ENCODE measurements at places on chromosomes 7 and 10.

GRCh38 chr10:96301616-96302015 is 2.6 kb upstream of the DNTT start:
- no peak for DNase-seq

DNA sequence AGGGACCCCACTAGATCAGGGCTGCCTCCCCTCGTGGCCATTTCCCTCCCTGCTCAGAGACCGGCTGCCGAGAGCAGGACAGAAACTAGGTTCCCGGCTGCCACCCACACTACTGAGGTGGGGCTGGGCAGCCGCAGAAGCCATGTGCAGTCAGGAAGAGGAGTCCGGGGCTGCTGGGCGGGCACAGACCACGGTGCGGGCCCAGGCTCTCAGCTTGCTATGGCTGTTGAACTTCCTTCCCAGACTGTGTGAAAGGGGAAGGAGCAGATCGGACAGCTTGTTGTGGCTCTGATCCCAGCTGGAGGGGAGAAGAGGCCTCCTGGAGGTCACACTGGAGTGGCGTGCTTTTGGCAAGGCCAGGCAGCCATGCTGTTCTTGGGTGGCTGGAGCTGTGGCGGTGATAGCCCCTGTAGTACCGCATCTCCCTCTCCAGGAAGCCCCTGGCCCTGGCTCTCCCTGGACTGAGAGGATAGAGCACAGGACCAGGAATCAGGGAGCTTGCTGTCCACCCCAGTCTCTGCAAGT is 56.8 kb downstream of the HK1 start:
- no peak for DNase-seq

- no peak for DNase-seq
Measured at GRCh38 chr10:96747734-96748550, 27.6 kb upstream of the PIK3AP1 start.

DNA sequence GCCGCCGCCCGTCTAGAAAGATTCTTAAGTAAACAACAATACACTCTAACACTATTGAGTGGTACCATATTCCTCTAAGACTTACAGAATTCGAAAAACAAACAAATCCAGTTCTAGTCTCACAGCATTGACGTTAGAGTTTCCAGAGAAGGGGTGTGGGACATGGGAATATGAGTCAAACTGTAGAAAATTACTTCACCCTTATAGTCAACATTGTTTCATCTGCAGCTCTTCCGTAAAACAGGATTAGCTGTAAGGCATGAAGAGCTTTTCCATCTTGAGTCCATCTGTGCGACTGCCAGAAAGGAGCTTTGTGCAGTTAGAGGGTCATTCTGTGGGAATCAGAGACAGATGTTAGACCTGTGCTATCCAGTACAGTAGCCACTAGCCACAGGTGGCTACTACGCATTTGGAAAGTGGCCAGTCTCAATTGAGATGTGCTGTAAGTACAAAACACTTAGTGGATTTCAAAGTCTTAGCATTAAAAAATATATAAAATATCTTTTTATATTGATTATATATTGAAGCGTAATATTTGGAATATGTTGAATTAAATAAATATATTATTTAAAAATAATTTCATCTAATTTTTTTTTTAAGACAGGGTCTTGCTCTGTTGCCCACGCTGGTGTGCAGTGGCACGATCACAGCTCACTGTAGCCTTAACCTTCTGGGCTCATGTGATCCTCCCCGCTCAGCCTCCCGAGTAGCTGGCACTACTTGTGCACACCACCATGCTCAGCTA is 79.8 kb upstream of the MPP7 start:
- DNase-seq = no peak

GRCh38 chr10:129165770-129166169 is 301.3 kb upstream of the MGMT start:
- no peak for DNase-seq

DNA sequence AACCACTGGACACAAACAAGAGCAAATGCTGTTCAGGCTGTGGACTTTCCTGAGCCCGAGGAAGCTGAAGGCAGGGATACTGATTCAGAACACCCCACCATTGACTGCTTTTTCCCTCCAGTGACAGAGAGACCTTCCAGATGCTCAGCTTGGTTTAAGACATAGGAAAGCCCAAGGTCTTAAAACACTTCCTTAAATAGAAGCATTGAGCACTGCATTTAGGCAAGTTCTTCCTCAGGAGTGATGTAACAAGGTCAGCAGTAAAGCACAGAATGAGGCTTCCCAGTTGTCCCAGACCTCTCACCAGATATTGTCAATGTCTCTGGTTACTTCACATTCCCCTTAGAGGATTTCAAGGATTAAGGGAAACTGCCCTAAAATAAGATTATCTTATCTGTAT is 19.6 kb upstream of the CDCA7L start:
- no peak for DNase-seq

DNA sequence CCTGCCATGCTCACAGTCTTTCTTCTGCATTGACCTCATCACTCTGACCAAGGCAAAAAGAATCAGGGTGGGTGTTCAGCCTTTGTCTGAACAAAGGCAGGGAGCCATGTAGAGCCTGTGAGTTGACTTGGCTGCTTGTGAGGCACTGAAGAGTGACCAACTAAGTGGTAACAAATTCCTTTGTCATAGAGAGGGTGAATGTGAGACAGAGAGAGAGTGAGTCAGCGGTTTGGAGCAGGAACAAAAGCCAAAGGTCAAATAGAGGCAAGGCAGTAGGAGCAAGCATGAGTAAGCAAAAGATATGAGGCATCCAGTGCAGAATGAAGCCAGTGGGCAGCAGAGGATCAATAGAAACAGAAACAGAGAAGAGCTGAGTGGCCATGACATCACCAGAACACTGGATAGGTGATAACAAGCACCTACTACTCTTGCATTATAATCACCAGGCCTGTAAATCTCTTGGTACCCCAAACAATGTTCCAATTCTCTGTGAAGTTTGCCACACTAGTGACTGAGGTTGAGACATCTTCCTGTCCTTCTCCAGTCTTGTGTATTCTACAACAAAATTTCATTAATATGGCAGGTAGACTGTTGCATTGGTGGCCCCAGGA is 116.2 kb upstream of the LAMB4 start:
- no peak for DNase-seq

GRCh38 chr10:5951721-5952407 is 25.5 kb downstream of the IL15RA start:
- no peak for DNase-seq

DNA sequence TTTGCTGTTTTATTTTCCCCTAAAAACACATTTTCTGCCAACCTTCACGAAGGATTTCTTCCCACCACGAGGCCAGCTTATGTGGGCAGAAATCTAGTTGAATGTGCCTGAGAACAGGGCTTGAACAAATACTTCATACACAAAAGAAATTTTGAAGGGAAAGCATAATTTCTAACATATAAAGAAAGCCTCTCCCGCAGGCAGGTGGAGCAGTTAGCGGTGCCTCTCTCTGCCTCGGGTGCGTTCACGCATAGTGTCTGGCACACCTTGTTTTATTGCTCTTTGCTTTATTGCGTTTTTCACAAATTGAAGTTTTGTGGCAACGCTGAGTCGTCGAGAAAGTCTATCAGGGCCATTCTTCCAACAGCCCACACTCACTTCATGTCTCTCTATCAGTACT is 7.0 kb upstream of the CSGALNACT2 start:
- no peak for DNase-seq

GRCh38 chr7:45702751-45703150 is 128.6 kb downstream of the ADCY1 start:
- DNase-seq = no peak

Data from NCI-H1417 (cell line).